ENCODE measurements at places on chromosomes 2 and 18.

- peak; percentile 31 for DNase-seq
Measured at GRCh38 chr18:48546396-48546795, 7.6 kb downstream of the CTIF start.

DNA sequence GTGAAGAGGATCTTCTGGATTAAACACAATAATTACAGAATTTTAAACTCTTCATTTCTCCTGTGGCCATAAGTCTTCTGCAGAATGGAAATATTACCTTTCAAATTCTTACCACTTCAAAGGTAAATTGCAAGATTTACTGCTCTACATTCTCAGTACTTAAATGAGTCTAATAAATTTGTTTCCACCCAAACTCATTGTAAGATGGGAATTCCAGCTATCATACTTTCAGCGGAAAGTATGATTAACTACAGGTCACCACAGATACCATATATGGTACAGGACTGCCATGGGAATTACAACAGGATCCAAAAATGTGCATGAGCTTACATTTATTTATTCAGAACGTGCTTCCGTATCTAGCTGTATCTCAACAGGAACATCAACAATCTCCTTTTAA, 3.1 kb downstream of the DSC3 start:
- no peak for DNase-seq

GRCh38 chr2:10220045-10220901, 82.4 kb upstream of the HPCAL1 start:
- DNase-seq, result no peak

DNA sequence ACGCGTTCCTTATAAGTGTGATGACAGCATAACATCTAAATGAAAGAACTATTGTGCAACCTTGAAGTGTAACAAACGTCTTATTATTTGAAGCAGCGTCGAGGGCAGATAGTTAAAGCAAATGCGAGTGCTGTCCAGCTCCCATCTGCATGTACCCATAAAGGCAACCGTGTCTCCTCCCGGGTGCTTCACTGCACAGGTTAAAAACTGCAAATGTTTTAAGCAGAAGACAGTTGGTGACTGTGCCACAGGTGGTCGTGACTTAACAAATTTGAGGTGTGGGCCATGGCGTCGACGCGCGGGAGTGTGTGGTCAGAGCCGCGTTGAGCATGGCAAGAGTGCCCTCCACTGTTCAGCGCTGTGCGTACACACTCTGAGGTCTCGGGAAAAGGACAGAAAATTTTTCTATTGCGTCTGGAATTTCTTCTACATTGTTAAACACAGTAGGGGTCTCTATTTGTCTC, 6.4 kb downstream of the SALL3 start:
- DNase-seq, result no peak

DNA sequence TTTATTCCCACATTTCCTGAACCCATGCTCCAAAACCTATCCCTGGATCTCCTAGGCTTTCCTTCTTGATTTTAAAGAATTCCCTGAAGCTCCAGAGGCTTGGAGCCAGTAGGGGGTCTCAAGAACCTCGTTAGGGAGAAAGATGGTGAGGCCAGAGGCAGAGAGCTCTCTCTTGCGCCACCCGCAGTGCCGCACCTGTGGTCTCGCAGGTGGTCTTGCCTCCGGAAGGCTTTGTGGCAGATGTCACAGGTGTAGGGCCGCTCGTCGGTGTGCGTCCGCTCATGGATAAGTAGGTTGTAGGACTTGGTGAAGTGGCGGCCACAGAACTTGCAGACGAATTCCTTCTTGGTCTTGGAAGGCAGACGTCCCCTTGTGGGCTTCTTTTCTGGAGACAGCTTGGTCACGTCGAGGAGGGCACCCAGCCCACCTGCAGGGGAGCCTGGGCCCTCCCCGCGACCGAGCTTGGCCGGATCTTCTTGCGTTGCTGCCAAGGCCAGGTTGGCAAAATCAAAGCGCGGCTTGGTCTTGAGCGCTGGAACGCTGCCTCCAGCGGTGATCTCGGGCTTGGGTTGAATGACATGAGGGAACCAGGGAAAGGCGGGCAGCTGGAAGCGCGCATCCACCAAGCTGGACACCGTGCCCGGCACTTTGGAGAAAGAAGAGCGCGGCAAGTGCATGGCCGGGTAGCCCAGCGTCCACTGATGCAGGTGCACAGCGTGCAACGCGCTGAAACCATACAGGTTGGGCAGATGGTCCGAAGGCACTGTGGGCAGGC, 5.3 kb downstream of the OSR1 start:
- no peak for DNase-seq

DNA sequence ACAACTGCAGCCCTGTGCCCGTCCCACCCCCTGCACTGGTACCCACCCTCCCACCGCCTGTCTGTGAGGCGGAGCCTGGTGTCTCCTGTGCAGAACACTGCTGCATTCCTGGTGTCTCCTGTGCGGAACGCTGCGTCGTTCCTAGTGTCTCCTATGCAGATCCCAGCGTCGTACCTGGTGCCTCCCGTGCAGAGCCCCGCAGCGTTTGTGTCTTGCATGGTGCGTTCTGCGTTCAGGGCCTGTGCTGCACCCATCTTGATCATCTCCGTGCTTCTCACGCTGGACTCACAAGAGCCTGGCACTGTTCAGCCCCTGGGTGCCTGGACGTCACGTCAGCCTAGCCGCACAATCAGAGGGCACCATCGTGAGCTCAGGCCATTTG, 248.6 kb upstream of the SALL3 start:
- no peak for DNase-seq

- DNase-seq, result no peak
Measured at GRCh38 chr18:8910843-8911242, 191.7 kb upstream of the NDUFV2 start.

DNA sequence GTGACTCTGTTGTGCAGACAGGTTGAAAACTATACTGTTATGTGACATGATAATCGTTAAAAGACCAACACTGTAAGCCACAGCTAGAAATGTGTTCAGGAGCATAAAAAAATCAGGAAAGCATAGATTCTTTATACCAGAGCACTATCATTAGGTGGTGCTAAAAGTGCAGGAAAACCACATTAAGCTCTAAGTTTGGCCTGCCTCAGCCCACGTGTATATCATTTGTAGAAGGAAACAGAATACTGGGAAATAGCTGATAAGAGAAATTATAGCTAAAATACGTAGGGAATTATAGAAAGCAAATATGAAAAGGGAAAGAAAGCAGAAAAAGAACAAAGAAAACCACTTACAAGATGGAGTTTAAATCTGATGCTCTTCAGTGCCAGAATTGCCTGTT, 26.5 kb upstream of the C2orf74 start:
- DNase-seq, result no peak

- DNase-seq, result no peak
Measured at GRCh38 chr2:67145851-67146250, 251.3 kb upstream of the ETAA1 start.

DNA sequence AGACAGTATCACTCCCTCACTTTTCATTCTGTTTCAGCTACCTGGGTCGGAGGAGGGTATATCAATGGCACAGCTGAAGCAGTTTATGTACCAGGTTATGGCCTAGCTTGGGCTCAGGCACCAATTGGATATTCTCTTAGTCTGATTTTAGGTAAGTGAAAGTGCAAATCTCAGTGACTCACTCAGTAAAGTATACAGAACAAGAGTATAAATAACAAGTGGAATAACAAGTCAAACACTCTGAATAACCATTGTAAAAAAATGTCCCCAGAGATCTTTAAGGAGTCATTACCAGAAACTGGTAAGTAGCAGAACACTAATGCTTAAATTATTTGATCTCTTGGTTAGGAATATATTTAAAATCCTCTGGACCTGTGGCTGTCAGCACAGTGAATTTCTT, 5.7 kb downstream of the SLC5A7 start:
- DNase-seq, result no peak

DNA sequence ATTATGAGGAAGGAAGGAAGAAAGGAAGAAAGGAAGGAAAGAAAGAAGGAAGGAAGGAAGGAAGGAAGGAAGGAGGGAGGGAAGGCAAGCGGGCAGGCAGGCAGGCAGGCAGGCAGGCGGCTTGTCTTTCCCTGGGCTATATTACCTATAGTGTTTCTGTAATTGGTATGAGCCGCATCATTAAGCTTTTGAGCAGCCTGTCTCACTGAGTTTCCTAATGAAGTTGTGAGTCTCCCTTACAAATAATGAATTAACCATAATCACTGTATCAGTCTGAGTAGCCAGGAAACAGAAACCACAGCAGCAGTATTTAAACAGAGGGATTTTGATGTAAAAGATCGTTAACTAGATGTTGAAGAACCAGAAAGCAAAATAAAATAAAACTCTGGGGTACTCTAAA, 11.8 kb upstream of the SULT1C3 start:
- DNase-seq, result no peak

GRCh38 chr2:48685126-48685525, 67.5 kb downstream of the GTF2A1L start:
- no peak for DNase-seq

- no peak for DNase-seq
Measured at GRCh38 chr18:25950321-25950720, 140.1 kb downstream of the SS18 start.

DNA sequence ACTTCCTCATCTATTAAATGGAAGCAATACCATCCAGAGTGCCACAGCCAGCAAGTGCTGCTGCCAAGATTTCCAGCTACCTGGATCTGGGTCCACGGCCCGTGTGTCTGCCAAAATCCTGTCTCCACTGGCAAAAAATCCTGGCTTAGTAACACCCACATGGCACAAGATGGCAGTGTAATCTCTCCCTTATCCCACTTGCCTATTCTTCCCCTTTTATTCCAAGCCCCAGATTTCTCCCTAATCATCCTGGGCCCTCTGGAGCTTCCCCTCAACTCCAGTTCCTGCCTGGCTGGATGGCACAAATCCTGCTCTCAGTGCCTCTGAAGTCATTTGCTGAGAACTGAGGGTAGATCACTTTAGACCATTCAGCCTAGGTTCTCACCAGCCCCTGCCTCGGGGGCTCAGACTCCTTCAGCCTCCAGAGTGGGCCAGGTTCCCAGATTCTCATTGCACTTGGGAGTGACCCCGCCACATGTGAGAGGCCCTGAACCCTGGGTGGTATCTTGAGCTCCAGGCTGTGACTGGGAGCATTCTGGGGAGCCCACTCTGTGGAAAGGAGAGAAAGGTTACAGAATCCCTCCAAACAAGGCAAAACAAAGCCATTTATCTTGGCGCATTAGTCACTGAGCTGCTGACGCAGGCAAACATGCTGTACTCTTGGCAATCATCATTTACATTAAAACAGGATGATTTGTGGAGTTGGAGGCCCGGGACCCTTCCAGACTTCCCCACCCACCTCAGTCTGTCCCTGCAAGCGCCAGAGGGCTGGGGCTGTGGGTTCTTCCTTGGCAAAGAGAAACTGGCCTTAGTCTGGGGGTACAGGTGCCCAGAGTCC, 325.8 kb downstream of the DYSF start:
- peak; percentile 35 for DNase-seq

GRCh38 chr18:34957119-34957863, 83.9 kb upstream of the MAPRE2 start:
- DNase-seq, result no peak

DNA sequence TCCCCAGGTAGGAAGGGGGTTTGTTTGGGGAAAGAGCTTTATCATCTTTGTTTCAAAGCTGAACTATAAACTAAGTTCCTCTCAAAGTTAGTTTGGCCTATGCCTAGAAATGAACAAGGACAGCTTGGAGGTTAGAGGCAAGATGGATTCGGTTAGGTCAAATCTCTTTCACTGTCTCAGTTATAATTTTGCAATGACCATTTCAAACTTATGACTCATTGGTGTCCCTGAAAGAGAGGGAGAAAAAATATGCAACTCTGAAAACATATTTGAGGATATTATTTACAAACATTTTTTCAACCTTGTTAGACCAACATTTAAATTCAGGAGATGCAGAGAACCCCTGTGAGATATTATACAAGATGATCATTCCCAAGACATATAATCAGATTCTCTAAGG, 95.7 kb downstream of the EFEMP1 start:
- no peak for DNase-seq

- DNase-seq, result no peak
Measured at GRCh38 chr2:199756211-199756610, 94.8 kb downstream of the FTCDNL1 start.

DNA sequence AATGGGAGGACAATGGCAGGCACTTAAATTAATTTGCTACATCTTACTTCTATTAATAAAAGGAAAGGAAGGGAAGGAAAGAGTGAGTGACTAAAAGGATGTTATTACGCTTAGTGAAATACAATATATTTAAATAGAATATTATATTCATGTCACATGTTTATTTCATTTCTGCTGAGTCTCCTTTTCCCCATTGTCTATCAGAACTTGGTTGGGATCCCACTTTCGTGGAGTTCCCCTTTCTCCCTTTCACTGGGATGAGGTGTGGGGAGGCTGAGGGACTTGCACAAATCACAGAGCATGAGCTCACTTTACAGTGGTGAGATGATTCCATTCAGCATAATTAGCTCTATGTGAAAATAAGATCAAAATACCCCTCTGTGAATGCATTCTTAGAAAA, 730.6 kb downstream of the TSN start:
- DNase-seq, result no peak

DNA sequence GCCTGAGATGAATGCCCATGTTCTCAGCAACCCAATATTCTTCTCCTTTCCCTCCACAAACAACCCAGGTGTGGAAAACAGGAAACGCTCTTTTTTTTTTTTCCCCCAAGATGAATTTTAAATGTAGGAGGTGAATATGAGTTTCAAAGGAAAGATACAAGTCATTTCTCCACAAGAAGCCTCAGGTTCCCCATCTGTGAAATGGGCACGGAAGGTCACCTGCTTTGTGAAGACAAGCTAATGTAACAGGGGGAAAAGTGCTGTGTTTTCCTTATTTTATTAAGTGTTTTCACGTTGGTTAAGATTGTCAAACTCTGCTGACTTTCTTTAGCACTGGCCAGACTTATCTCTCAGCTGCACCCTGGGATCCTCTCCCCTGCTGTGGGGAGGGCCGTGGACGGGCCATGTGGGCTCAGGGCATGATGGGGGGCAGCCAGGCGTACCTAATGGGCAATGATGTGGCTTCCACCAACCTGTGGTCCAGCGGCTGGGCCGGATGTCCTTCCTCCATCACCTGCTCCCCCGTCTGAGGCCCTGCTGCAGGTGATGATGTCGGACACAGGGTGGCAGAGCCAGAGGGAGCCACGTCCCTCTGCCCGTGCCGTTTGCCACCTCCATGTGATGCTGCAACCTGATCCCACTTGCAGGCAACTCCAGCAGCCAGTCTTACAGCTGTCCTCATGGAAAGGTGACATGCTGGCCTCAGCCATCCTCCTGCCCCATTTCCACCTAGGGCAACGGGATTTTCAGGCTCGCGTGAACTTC, 130.0 kb upstream of the PXDN start:
- DNase-seq, result no peak

GRCh38 chr2:149994057-149994728, 406.6 kb upstream of the MMADHC start:
- DNase-seq, result no peak

- DNase-seq, result no peak
Measured at GRCh38 chr18:57940166-57940660, 103.8 kb upstream of the NEDD4L start.

GRCh38 chr2:206728277-206729199, 10.3 kb upstream of the DYTN start:
- DNase-seq, result no peak

- no peak for DNase-seq
Measured at GRCh38 chr18:7049951-7050350, 67.6 kb downstream of the LAMA1 start.

GRCh38 chr2:198441246-198441645, 636.9 kb downstream of the PLCL1 start:
- no peak for DNase-seq

GRCh38 chr2:54207666-54208195, 48.3 kb downstream of the TSPYL6 start:
- no peak for DNase-seq

All from left lobe of liver (tissue), 2 donors.